Vagina (tissue), 2 donors: ENCODE measurements at places on chromosomes 6 and 20.

- no peak overlapping the region for H3K4me3 ChIP-seq
- no peaks in the 10 kb centered on the region for H3K4me1 ChIP-seq
- H3K36me3 ChIP-seq, result no peaks in the 10 kb centered on the region
- H3K27ac ChIP-seq, result no peak overlapping the region
- no peak for DNase-seq
- H3K27me3 ChIP-seq, result no peaks in the 10 kb centered on the region
These were observed 75.5 kb upstream of the ZNFX1 start for GRCh38 chr20:49353348-49353747.

- no peak overlapping the region for H3K4me3 ChIP-seq
- no peaks in the 10 kb centered on the region for H3K36me3 ChIP-seq
- DNase-seq, result no peak
- H3K27me3 ChIP-seq, result no peaks in the 10 kb centered on the region
- H3K4me1 ChIP-seq, result peaks cover 28% of the 10 kb centered on the region
- H3K27ac ChIP-seq, result no peak overlapping the region
These were observed 10.9 kb downstream of the HIVEP1 start for GRCh38 chr6:12022953-12023388.

- no peak overlapping the region for H3K4me3 ChIP-seq
- DNase-seq, result no peak
- no peaks in the 10 kb centered on the region for H3K27me3 ChIP-seq
- no peaks in the 10 kb centered on the region for H3K36me3 ChIP-seq
- H3K4me1 ChIP-seq, result no peaks in the 10 kb centered on the region
These were observed 117.5 kb upstream of the KCNK16 start for GRCh38 chr6:39440039-39440426.

- H3K36me3 ChIP-seq, result no peaks in the 10 kb centered on the region
- no peaks in the 10 kb centered on the region for H3K27me3 ChIP-seq
- H3K4me3 ChIP-seq, result no peak overlapping the region
- DNase-seq, result no peak
- no peak overlapping the region for H3K27ac ChIP-seq
- H3K4me1 ChIP-seq, result no peaks in the 10 kb centered on the region
These were observed 33.5 kb upstream of the PHIP start for GRCh38 chr6:79111549-79111948.

DNA sequence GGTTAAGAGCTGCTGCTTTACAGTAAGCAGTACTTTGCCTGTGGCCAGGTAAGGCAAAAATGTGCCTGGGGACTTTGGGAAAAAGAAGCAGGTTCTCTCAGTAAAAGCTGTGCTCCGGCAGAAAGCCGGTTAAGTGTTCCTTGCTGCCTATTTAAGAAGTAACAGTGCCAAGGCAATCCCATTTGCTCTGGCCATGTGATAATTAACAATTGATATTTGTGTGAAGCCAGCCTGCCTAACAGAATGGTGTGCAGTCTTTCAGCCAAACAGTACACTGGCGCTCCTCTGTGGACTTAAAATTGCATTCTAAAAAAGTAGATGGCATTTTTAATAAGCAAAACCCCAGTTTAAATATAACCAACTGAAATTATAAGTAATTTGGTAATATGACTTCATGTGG, 430.3 kb downstream of the PLCB1 start:
- H3K4me3 ChIP-seq, result no peak overlapping the region
- no peaks in the 10 kb centered on the region for H3K4me1 ChIP-seq
- H3K27ac ChIP-seq, result no peak overlapping the region
- no peaks in the 10 kb centered on the region for H3K27me3 ChIP-seq
- H3K36me3 ChIP-seq, result no peaks in the 10 kb centered on the region
- DNase-seq, result no peak

- no peak for DNase-seq
- H3K27ac ChIP-seq, result peak overlapping the region; percentile 72
- peaks cover 10% of the 10 kb centered on the region for H3K4me1 ChIP-seq
- H3K4me3 ChIP-seq, result peak overlapping the region; percentile 78
These were observed 1.1 kb upstream of the AFDN start for GRCh38 chr6:167825332-167826229.
